Thymus (tissue), 14 donors: ENCODE measurements at places on chromosomes 5 and 9. TPM values are rescaled to one million over a fixed set of nuclear protein-coding genes. Genes with fewer than 3 reads are reported as not detected.
A peak's percentile ranks its signal among the peaks of the same experiment; 100 is the strongest.

DNA sequence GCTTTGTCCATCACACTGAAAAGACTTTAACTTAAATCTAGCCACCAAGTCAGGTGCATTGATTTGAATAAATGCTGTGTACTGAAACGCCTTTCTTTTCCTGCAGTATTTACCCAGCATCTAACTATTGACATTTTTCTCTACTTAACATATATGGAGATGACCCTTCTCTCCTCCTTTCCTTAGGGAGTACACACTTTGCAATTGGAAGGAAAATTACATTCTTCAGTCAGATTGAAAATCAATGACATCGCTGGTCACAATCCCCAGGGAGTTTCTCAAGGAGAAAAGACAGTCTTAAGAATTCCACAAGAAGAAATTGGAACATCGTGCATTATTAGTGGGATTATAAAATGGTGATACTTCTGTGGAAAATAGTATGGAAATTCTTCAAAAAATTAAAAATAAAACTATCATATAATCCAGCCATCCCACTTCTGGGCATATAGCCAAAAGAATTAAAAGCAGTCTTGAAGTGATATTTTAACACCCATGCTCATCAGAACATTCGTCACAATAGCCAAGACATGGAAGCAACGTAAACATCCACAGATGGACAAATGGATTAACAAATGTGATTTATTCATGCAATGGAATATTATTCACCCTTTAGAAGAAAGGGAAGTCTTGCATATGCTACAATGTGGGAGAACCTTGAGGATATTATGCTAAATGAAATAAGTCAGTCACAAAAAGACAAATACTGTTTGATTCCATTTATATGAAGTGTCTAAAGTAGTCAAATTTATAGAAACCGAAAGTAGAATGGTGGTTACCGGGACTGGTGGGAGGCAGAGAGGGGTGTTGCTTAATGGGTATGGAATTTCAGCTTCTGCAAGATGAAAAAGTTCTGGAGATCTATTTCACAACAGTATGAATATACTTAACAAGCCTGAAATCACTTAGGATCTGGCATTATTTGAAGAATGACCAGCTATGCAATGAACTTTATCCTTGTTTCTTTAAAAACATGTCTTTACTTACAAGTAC is 14.3 kb upstream of the FREM1 start:
- H3K36me3 ChIP-seq = no peaks in the 10 kb centered on the region
- no peak overlapping the region for H3K4me3 ChIP-seq

DNA sequence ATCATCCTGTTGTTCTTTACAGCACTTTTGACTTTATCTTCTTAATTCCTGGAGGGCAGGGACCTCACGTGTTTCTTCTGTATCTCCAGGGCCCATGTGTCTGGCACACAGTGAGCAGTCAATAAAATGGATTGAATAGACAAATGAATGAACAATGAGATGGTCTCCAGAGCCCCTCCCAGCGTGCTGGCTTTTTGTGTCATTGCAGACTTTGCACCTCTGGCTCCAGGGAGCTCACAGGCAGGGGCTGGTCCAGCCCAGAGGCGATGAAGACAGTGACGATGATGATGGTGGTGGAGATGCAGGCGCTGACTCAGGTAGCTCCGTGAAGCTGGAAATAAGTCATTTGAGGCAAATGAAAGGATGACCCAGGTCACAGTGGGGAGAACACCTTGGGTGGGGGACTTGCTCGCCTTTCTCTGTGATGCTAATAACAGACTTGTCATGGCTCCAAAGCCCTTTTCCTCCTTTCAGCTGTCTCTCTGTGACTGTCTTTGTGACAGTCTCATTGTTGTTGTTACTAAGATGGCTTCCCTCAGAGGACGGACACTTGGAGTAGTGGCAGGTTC is 30.4 kb upstream of the FABP6 start:
- no peaks in the 10 kb centered on the region for H3K36me3 ChIP-seq
- no peak overlapping the region for H3K4me3 ChIP-seq
- H3K27ac ChIP-seq = no peak overlapping the region
- H3K4me1 ChIP-seq = peaks cover 3% of the 10 kb centered on the region
- no peaks in the 10 kb centered on the region for H3K27me3 ChIP-seq
- no peak for DNase-seq

DNA sequence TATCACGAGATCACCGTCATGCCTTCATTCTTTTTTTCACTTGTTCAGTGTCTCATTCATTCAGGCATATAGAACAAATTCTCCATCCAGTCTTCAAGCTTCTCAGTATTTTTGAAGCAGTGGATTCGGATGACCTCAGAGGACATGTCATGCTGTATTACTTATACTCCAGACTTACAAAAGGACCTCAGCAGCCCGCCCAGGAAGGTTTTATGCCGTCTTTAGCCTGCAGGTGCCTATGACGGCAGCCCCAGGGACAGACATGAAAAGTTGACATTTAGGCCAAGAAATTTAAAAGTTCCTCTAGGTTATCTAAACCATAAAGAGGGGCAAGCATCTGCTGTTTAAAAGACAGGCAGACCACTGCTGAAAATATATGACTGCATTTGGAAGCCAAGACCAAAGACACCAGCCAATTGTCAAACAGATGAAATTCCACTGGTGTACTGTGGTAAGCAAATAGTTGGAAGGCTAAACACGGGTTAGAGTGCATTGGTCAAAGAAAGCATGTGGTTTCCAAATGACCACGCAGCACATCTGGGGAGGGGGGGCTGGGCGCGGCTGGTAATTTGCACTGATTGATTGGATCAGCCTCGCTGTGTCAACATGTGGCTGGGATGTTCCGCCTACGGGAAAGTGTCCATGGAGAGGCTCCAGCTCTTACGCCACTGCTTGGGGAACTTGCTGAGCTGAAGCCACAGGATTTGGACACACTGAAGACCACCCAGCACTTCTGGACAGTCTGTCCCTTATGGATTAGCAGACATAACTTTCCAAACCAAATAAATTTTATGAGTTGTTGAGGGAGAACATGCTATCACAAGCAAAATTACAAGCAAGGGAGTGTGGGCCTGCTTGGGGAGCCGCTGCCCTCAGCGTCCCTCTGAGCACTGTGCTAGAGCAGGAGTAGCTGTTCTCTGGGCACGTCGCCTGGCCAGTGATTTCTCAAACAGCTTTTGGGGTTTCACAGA is 173.6 kb downstream of the FANCC start:
- peak overlapping the region; percentile 7 for H3K27ac ChIP-seq
- no peak for DNase-seq
- H3K4me3 ChIP-seq = no peak overlapping the region
- H3K36me3 ChIP-seq = peaks cover 3% of the 10 kb centered on the region

GRCh38 chr5:79552984-79553383 is 39.0 kb upstream of the HOMER1 start:
- peaks cover 8% of the 10 kb centered on the region for H3K4me1 ChIP-seq
- H3K4me3 ChIP-seq = no peak overlapping the region
- H3K27ac ChIP-seq = no peak overlapping the region

DNA sequence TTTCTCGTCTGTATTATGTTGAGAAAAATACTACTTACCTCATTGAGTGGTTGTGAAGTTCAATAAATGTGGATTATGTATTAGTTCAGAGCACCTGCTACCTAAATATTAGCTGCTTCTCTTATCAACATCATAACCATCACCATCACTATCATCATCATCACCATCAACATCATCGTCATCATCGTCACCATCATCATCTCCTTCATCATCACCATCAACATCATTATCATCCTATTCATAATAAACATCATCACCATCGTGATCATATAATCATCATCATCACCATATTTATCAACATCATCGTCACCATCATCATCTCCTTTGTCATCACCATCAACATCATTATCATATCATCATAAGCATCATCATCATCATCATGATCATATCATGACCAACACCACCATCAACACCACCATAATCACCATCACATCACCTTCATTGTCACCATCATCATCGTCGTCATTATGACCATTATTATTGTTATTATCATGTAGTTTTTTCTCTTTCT is 181.0 kb upstream of the ADCY2 start:
- no peaks in the 10 kb centered on the region for H3K36me3 ChIP-seq
- no peak for DNase-seq
- H3K4me1 ChIP-seq = no peaks in the 10 kb centered on the region
- no peak overlapping the region for H3K27ac ChIP-seq
- no peak overlapping the region for H3K4me3 ChIP-seq
- H3K27me3 ChIP-seq = no peaks in the 10 kb centered on the region

DNA sequence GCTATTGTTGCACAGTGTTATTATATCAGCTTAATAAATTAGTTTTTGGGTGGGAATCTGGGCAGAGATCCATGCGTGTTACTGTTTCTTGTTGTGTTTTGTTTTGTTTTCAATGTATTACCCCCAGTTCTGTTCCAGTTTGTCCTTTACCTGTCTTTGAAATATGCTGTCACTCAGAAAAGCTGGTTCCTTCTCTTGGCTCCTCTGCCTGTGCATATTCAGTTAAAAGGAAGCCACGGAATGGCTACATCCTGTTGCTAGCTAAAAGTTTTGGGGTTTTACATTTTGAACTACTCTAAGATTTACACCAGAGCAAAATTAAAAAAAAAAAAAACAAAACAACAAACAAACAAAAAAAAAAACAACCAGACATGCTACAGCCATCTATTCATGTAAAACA is 374.9 kb upstream of the RORB start:
- H3K36me3 ChIP-seq = no peaks in the 10 kb centered on the region
- no peaks in the 10 kb centered on the region for H3K4me1 ChIP-seq
- H3K27me3 ChIP-seq = no peaks in the 10 kb centered on the region
- no peak overlapping the region for H3K4me3 ChIP-seq

- DNase-seq = no peak
- H3K36me3 ChIP-seq = no peaks in the 10 kb centered on the region
Observed at GRCh38 chr5:60519372-60519771, 180.6 kb downstream of the DEPDC1B start.

DNA sequence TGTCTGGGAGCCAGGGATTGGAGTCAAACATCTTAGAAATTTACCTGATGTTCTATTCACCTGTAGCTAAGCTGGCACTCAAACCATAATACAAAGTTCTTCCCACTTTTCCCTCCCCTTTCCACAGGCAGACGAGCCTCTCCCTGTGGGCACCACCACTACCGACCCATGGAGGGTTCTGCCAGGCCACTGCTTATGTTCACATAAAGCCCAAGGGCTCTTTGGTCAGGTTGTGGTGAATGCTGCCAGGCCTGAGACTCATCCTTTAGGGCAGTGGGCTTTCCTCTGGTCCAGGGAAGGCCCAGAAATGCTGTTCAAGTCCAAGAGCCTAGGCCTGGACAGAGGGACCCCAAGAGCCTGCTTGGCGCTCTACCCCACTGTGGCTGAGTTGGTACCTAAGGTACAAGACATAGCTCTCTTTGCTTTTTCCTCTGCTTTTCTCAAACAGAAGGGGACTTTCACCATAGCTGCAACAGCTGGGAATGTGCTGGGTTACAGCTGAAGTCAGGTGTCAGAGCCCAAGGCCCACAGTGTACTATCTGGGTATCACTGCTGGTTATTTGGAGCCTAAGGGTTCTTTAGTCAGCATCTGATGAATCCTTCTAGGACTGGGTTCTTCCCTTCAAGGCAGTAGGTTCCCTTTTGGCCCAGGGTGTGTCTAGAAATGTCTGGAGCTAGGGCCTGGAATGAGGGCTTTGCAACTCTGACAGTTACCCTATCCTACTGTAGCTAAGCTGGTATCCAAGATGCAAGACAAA is 620.1 kb downstream of the TLE1 start:
- H3K27ac ChIP-seq = no peak overlapping the region
- no peaks in the 10 kb centered on the region for H3K27me3 ChIP-seq
- no peak for DNase-seq

- no peaks in the 10 kb centered on the region for H3K4me1 ChIP-seq
- no peak overlapping the region for H3K4me3 ChIP-seq
- no peak overlapping the region for H3K27ac ChIP-seq
- DNase-seq = no peak
- H3K27me3 ChIP-seq = no peaks in the 10 kb centered on the region
- no peaks in the 10 kb centered on the region for H3K36me3 ChIP-seq
Observed at GRCh38 chr5:118435131-118435530, 553.2 kb downstream of the DTWD2 start.

DNA sequence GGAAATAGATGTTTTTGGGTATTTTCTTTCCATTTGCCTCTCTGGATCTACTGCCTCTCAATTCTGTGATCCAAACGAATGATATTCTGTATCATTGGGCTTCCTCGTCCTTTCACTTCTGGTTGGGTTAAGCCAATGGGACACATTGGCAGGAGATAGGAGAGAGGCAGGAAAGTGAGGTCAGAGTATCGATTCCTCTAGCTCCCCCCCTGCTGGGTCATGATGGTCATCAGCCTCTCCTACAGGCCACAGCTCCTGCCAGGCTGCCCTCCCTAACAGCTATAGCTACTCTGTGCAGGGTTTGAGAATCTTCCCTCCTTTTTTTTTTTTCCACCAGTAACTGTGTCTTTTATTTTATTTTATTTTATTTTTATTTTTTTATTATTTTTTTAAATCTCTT is 39.4 kb downstream of the APBA1 start:
- no peak for DNase-seq
- no peaks in the 10 kb centered on the region for H3K27me3 ChIP-seq
- H3K36me3 ChIP-seq = no peaks in the 10 kb centered on the region
- H3K27ac ChIP-seq = no peak overlapping the region
- H3K4me1 ChIP-seq = no peaks in the 10 kb centered on the region

DNA sequence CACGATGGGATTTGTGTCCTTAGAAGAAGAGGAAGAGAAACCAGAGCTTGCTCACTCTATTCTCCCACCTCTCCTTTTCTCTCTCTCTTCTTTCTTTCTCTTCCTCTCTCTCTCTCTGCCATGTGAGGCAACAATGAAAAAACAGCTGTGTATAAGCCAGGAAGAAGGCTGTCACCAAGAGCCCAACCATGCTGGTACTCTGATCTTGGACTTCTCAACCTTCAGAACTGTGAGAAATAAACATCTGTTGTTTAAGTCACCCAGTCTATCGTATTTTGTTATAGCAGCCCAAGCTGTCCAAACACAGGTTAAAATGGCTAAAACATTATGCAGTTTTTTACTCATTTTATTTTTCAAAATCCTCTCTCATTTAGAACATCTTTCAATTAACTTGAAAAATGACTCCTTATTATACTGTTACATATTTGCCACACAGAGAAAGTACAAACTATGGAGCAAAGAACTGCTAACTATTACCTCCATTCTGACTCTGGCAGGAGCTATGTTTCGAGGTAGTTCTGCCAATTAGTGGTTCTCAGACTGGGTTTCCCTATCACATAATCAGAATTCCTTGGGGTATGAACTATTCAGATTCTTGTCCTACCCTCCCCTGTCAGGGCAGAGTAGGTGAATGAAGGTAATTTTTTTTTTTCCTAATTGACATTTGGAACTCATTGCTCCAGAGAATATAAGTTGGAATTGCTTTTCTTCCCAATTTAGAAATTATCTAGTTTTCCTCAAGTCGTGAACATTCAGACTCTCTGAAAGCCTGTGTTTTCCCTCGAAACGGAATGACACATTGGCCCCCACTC is 434.6 kb downstream of the ENC1 start:
- DNase-seq = no peak
- H3K27me3 ChIP-seq = no peaks in the 10 kb centered on the region
- H3K36me3 ChIP-seq = no peaks in the 10 kb centered on the region
- H3K27ac ChIP-seq = no peak overlapping the region
- no peaks in the 10 kb centered on the region for H3K4me1 ChIP-seq

DNA sequence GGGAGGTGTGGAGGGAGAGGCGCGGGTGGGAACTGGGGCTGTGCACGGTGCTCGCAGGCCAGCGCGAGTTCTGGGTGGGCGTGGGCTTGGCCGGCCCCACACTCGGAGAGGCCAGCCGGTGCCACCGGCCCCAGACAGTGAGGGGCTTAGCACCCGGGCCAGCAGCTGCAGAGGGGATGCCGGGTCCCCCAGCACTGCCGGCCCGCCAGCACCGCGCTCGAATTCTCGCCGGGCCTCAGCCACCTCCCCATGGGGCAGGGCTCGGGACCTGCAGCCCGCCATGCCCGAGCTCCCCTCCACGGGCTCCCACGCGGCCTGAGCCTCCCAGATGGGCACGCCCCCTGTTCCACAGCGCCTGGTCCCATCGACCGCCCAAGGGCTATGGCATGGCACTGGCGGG is 104.6 kb downstream of the GLIS3 start:
- no peaks in the 10 kb centered on the region for H3K4me1 ChIP-seq
- no peaks in the 10 kb centered on the region for H3K27me3 ChIP-seq
- no peak for DNase-seq
- no peak overlapping the region for H3K4me3 ChIP-seq

MEGF10 gene
- 1.1 TPM for total RNA-seq
